A549 treated with AZD2906 at 1 μM for 4 hours (cell line): ENCODE measurements at places on chromosomes 12 and 14. TPM values are rescaled to one million over a fixed set of nuclear protein-coding genes. Genes with fewer than 3 reads are reported as not detected.

KANSL2 gene
- 36.7 to 51.0 TPM (median 37.1 TPM) in 5 replicates for total RNA-seq

MMP17 gene
- 8.1 to 12.1 TPM (median 10.5 TPM) in 5 replicates for total RNA-seq

OTOGL gene
- total RNA-seq: 0.02 TPM in 1 of 5 replicates, not detected in the others

REC8 gene
- 2.7 to 5.3 TPM (median 3.3 TPM) in 5 replicates for total RNA-seq

MUCL1 gene
- not detected in 5 replicates for total RNA-seq

PRH2 gene
- 0.23 to 0.48 TPM (median 0.43 TPM) in 3 of 5 replicates, not detected in the others for total RNA-seq

ZBTB42 gene
- 2.4 to 3.3 TPM (median 3.0 TPM) in 5 replicates for total RNA-seq

TMEM116 gene
- 4.5 to 6.6 TPM (median 5.4 TPM) in 5 replicates for total RNA-seq

HCAR2 gene
- 0.03 to 0.06 TPM (median 0.06 TPM) in 5 replicates for total RNA-seq

TCL1B gene
- total RNA-seq: not detected in 5 replicates

GALNT4 gene
- total RNA-seq: 12.9 to 19.5 TPM (median 16.0 TPM) in 5 replicates

OVCH1 gene
- not detected in 5 replicates for total RNA-seq

COL2A1 gene
- 0.05 to 0.24 TPM (median 0.11 TPM) in 5 replicates for total RNA-seq

ZNF384 gene
- 50.4 to 60.8 TPM (median 56.9 TPM) in 5 replicates for total RNA-seq

ANG gene
- total RNA-seq: 10.0 to 12.2 TPM (median 11.2 TPM) in 5 replicates

MMP14 gene
- total RNA-seq: 0.44 to 0.74 TPM (median 0.55 TPM) in 5 replicates

RND1 gene
- 3.1 to 4.9 TPM (median 3.4 TPM) in 5 replicates for total RNA-seq

CD163 gene
- total RNA-seq: 0.03 to 0.06 TPM (median 0.06 TPM) in 3 of 5 replicates, not detected in the others

OAS2 gene
- 0.10 to 0.39 TPM (median 0.15 TPM) in 5 replicates for total RNA-seq

NT5DC3 gene
- 24.5 to 31.2 TPM (median 25.7 TPM) in 5 replicates for total RNA-seq

KIF21A gene
- total RNA-seq: 16.0 to 23.1 TPM (median 19.1 TPM) in 5 replicates

TMEM63C gene
- total RNA-seq: 7.5 to 8.2 TPM (median 7.9 TPM) in 5 replicates

GALNT8 gene
- not detected in 5 replicates for total RNA-seq

MSI1 gene
- 1.0 to 1.5 TPM (median 1.3 TPM) in 5 replicates for total RNA-seq

UBE3B gene
- total RNA-seq: 12.7 to 14.6 TPM (median 13.7 TPM) in 5 replicates

HOXC10 gene
- 2.2 to 3.3 TPM (median 3.0 TPM) in 5 replicates for total RNA-seq

LRRC43 gene
- total RNA-seq: 0.10 to 0.25 TPM (median 0.17 TPM) in 4 of 5 replicates, not detected in the other

CLEC9A gene
- not detected in 5 replicates for total RNA-seq

SLC7A8 gene
- 1.8 to 2.8 TPM (median 1.9 TPM) in 5 replicates for total RNA-seq

GNPNAT1 gene
- total RNA-seq: 42.8 to 48.9 TPM (median 46.4 TPM) in 5 replicates

SERPINA10 gene
- total RNA-seq: not detected in 5 replicates

KRT2 gene
- total RNA-seq: 0.03 TPM in 1 of 5 replicates, not detected in the others

SLC6A13 gene
- 0.22 to 0.36 TPM (median 0.26 TPM) in 5 replicates for total RNA-seq

CLMN gene
- total RNA-seq: 4.8 to 8.1 TPM (median 6.9 TPM) in 5 replicates

EID3 gene
- 4.8 to 7.8 TPM (median 5.5 TPM) in 5 replicates for total RNA-seq

ZDHHC22 gene
- total RNA-seq: 0.19 to 0.29 TPM (median 0.24 TPM) in 5 replicates

KRT81 gene
- total RNA-seq: 3,224 to 4,157 TPM (median 4,024 TPM) in 5 replicates

GRIP1 gene
- 2.9 to 6.4 TPM (median 3.6 TPM) in 5 replicates for total RNA-seq

TMPO gene
- total RNA-seq: 70.4 to 103 TPM (median 78.3 TPM) in 5 replicates

TDRD9 gene
- total RNA-seq: 0.18 to 0.57 TPM (median 0.49 TPM) in 5 replicates

KCNJ8 gene
- total RNA-seq: 0.22 to 0.33 TPM (median 0.24 TPM) in 5 replicates

STYK1 gene
- total RNA-seq: 0.16 to 0.28 TPM (median 0.18 TPM) in 5 replicates

CLEC2A gene
- not detected in 5 replicates for total RNA-seq

MIP gene
- total RNA-seq: 0.07 to 0.09 TPM in 2 of 5 replicates, not detected in the others

TMEM132D gene
- not detected in 5 replicates for total RNA-seq

PIANP gene
- 0.75 to 1.00 TPM (median 0.92 TPM) in 5 replicates for total RNA-seq

SERPINA12 gene
- total RNA-seq: 0.08 TPM in 1 of 5 replicates, not detected in the others

LMNTD1 gene
- not detected in 5 replicates for total RNA-seq

MYBPC1 gene
- 0.05 to 0.09 TPM (median 0.07 TPM) in 3 of 5 replicates, not detected in the others for total RNA-seq

GNB3 gene
- 0.92 to 2.1 TPM (median 1.4 TPM) in 5 replicates for total RNA-seq

CBLN3 gene
- total RNA-seq: 1.0 to 1.7 TPM (median 1.3 TPM) in 5 replicates
